Mucosa of descending colon (tissue), 3 donors: ENCODE measurements at places on chromosomes 6 and 20.

GRCh38 chr6:43532201-43532600, 15.3 kb downstream of the POLR1C start:
- no peak for DNase-seq

GRCh38 chr6:15527838-15528617, 134.8 kb downstream of the DTNBP1 start:
- no peak for DNase-seq

DNA sequence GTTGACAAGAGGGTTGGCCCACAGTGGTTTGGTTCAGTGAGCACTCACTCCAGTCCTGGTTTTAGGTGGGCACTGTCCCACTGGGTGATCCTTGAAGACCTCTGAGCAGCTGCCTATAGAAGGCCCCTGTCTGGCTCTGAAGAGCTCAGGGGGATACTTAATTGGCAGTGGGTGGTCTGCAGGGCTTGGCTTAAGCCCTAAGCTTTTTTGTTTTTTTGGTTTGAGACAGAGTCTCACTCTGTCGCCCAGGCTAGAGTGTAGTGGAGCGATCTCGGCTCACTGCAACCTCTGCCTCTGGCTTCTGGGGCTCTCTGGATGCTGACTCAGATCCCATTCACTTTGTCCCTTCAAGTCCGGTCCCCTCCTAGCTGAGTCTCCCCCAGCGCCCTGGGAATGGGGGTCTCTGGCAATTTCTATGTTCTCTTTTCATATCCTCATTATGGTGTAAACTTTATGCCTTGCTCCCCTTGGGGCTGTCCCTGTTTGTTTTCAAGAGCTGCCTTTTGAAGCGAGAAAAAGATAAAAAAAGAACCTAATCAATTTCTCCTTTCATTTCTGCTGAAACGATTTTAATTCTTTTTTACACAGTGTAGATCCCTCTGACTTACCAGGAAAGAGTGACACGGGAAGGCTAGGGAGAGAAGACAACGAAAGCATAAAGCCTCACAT, 12.2 kb upstream of the KCNG1 start:
- DNase-seq, result no peak

GRCh38 chr20:58633161-58634053, 17.7 kb upstream of the STX16 start:
- DNase-seq, result no peak

- DNase-seq, result no peak
Observed at GRCh38 chr6:35481226-35481625, 13.0 kb downstream of the RPL10A start.

GRCh38 chr6:153949616-153950015, 89.4 kb upstream of the OPRM1 start:
- no peak for DNase-seq

GRCh38 chr6:36815962-36816735, 23.1 kb downstream of the CPNE5 start:
- no peak for DNase-seq

- DNase-seq, result no peak
Observed at GRCh38 chr6:160032538-160032937, 63.7 kb downstream of the IGF2R start.

GRCh38 chr20:48599748-48600469, 227.9 kb downstream of the PREX1 start:
- peak; percentile 13 for DNase-seq

DNA sequence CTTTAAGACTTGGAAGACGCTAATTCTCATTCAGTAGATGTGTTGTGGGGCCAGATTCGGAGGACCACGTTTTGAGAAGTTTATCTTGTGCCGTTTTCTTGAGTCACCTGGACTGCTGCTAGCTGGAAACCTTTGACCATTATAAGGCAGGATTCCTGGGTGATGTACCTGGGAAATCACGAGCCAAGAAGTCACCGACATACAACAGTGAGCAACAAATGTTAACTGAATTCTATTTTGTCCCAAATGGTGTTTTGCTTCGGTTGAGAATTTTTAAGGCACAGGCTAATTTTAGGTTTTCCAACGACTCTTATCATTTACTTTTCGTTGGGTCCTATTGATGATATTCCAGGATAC, 93.4 kb upstream of the BTN3A2 start:
- DNase-seq, result no peak

DNA sequence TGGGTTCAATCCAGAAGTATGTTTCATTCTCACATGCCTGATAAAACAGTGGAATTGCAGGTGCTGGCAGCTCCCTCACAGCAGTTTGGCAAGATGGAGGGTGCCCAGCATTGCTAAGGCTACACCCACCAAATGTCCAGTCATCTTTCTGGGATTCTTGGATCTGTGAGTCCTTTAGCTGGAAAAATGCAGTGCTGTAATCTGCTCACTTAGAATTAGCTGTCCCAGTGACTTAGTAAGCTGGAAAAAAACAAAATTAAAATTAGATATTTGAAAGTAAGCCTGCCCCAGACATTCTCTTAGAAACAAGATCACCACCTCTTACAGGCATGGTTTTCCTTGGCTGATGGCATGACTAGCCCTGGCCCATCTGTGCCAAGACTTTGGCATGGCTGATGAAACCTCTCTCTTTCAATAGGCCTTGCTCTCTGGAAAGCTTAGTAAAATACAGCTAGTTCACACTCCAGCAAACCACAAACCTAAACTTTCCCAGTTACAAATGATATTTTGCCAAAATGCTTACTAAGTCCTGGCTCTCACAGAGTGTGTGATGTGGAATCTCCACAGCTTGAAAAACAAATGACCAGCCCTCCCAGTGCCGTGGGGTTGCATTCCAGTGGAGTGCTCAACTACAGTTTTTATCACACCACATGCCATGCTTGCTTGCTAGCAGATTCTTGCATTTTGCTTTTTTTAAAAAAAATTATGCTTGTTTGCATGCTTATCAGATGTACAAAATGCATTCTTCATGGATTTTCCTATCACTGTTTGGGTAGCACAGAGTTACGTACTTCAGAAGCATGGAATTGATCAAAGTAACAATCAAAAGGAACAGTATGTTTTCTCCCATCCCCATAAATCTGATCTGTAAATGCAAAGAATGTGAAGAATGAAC, 261.5 kb downstream of the EYA4 start:
- no peak for DNase-seq

GRCh38 chr6:130547723-130548122, 181.9 kb downstream of the TMEM200A start:
- DNase-seq, result no peak

- DNase-seq, result no peak
Observed at GRCh38 chr6:24824142-24824938, 25.6 kb upstream of the ARMH2 start.

DNA sequence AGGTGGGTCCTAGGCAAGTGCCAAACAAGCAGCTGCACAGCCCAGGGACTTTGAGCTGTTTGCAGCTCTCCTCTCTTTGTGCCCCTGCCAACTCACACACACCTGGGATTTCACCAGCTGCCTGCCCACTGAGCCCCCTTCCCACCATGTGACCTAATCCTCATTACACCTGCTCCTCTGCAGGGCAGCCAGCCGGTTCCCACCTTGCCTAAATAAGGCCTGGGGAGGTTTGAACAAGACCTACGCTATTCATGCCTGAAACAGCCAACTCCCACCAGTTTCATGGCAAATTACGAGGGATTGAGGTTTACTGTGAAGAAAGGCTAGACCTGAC, 92.6 kb upstream of the SOX4 start:
- peak; percentile 65 for DNase-seq

GRCh38 chr6:89630488-89630887, 8.1 kb downstream of the LYRM2 start:
- DNase-seq, result no peak

- no peak for DNase-seq
Observed at GRCh38 chr6:1696463-1696850, 86.7 kb downstream of the FOXC1 start.

DNA sequence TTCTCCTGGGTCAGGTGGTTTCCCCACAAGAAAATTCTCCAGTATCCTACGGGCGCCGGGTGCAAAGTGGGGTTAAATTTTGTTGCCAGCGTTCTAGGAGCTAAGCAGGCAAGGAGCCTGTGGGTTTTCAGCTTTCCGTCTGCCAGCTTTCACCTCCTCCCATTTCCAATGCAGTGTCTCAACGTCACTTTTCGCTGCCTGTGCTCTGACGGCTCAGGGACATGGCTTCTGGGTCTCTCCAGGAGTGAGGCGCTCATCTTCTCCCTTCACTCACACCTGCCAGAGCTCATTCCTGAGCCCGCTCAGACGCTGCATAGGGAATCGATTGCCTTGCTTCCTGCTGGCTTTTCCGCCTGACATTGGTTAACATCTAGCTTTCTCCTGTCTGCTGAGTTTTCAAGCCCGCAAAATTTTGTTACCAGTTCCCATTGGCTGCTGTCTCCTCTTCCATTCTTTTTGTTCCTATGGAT, 7.3 kb upstream of the NAA20 start:
- DNase-seq, result no peak

DNA sequence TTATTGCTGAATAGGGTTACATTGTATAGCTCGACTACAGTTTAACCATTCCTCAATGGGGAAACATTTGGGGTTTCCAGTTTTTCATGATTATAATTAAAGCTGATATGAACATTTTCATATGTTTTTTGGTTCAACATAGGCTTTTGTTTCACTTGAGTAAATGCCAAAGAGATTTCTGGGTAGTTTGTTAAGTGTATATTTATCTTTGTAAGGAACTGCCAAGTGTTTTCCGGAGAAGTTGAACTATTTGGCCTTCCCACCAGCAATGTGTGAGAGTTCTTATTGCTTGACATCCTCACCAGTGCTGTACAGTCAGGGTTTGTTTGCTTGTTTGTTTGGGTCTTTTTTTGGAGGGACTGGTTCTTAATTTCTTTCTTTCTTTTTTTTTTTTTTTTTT, 83.7 kb upstream of the RALY start:
- no peak for DNase-seq

DNA sequence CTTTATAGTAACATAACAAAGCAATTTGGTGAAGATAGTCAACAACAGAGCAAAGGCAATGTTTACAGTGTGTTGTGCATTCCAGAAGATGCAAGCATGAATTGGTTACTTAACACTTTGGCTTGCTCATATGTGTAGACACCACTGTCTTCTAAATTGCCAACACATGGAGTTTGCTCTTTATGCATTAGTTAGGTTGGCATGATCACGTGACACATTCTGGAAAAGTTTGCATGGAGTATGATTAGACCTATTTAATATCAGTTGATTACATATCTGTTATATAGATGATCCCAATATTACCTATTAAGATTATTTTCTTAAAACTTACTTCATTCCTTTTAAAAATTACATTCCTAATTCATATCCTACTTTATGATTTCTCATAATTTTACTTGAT, 197.6 kb downstream of the RIMS1 start:
- DNase-seq, result no peak

- no peak for DNase-seq
Observed at GRCh38 chr6:43743682-43744381, 26.2 kb upstream of the VEGFA start.

GRCh38 chr20:57650756-57651483, 30.7 kb upstream of the ZBP1 start:
- no peak for DNase-seq

DNA sequence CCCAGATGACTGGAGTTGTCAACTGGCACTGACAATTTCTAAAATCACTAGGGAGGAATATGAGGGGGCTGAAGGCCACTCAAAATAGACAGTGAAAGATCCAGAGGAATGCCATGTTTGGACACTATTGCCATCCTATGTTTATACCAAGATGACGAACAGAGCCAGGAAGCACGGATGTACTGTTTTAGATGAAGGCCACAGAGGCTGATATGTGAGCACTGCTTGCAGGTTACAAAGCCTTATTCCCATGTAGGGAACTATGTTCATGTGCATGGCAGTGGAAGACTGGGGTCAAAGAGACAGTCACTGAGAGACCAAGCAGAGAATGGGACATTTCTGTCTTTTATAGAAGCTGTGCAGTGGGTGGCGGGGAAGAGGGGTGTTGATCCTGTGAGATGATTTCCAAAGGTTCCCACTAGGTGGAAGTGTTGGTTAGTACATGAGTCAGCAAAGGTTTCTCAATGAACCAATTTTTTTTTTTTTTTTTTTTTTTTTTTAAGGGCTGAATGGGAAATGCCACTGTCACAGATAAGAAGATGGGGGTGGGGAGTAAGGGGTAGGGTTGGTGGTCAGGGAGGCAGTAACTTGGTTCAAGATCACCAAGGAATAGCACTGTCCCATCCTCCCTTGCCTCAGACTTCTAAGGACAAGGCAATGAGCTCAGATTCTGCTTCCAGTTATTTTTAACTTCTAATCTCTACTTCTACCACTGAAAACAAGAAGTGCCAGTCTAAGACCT, 46.7 kb upstream of the MOCS1 start:
- DNase-seq, result no peak

GRCh38 chr6:37693079-37693478, 4.6 kb downstream of the MDGA1 start:
- no peak for DNase-seq
